ENCODE measurements at places on chromosomes 7 and 10. TPM values are rescaled to one million over a fixed set of nuclear protein-coding genes. Genes with fewer than 3 reads are reported as not detected.
A peak's percentile ranks its signal among the peaks of the same experiment; 100 is the strongest.

GRCh38 chr10:75303045-75303777 is 67.5 kb upstream of the COMTD1 start:
- DNase-seq: no peak

GRCh38 chr7:108132551-108133265 is 2.5 kb upstream of the LAMB4 start:
- DNase-seq: peak; percentile 49

- DNase-seq: peak; percentile 55
Observed at GRCh38 chr7:922334-923107, 32.0 kb downstream of the ADAP1 start.

DNA sequence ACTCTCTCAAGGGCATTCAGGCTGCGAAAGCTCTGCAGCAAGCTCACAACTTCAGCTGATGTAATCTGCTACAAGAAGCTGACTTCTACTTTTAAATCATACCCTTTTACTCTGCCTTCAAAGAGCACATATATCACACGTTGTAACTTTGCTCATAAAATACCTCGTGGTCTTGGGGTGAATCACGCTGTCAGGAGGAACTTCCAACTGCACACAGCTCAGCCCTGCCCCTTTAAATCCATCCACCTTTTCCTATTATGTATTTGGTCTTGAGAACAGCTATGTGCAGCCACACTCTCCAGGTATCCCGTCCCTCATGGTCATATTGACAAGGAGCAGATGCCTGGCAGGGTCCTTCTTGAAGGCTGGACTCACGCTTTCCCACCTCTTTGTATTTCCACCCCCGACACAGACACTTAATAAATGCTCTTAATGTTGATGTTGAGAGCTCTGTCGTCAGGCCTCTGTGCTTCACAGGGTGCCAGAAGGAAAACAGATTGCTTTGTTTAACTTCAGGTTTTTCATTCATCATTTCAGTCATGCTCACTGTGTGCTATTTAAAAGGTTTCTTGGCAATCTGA is 47.6 kb downstream of the ICA1 start:
- no peak for DNase-seq

GRCh38 chr7:26083113-26083512 is 68.9 kb upstream of the NFE2L3 start:
- DNase-seq: peak; percentile 70

GRCh38 chr10:36531621-36532020 is 593.8 kb upstream of the ANKRD30A start:
- DNase-seq: no peak

DNA sequence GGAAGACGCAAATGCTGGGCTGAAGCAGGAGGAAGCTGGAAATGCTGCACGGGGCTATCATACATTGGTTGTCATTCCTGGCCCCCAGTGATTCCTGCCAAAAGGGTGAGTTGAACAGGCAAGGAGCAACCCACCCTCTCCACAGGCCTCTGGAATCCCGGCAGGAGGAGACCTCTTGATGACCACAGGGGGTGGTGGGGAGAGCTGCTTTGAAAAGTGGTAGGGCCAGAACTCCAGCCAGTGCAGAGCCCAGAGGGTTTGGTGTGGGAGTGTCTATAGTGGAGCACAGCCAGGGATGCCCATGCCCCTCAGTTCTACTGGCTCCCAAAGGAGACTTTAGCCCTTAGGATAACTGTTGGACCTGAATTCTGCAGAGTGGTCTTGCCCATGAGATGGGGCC is 89.2 kb downstream of the SAMD9 start:
- DNase-seq: no peak

GRCh38 chr10:63515002-63515763 is 6.0 kb upstream of the REEP3 start:
- no peak for DNase-seq

- DNase-seq: no peak
Observed at GRCh38 chr10:58217612-58218011, 50.1 kb downstream of the IPMK start.

DNA sequence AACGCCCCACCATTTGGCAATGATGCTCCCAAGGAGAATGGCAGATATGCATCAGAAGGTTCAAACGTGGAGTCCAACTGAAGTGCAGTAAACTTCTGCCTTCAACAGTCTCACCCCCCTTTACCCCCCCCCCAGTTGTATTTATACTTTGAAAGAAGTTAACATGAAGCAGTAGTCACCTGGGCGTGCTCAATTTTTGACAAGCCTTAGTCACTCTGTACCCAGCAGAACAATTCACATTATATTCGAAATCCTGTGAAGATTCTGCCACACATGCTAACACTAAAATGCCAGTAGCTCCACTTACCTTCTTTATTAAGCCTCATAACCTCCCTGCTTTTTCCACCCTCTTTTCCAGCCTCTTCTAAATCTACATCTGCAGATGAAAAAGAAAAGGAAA is 894 bp downstream of the ATXN7L1 start:
- DNase-seq: no peak

DNA sequence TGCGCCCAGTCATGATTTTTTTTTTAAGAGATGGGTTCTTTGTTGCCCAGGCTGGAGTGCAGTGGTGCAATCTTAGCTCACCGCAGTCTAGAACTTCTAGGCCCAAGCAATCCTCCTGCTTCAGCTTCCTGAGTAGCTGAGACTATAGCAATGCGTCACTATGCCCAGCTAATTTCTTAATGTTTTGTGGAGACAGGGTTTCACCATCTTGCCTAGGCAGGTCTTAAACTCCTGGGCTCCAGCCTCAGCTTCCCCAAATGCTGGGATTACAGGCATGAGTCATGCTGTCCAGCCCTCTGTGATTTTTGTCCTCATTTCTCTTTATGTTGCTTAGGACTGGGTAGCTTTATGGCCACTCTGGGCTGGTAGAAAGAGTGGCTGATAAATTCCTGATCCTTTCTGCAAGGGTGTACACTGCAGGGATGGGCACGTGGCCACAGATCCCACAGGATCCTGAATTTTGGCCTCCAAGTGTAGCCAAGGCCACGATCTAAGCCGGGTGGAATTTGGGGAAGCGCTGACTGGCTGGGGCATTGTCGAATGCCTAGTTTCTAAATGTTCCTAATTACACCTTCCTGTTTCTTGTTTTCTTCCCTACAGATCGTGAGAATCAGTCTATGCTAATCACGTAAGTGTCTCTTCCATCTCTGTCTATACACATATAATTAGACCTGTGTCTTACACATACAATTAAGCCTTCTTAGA is 24.1 kb upstream of the MYH16 start:
- no peak for DNase-seq

- DNase-seq: no peak
Observed at GRCh38 chr7:98254951-98255610, 3.0 kb upstream of the TECPR1 start.

- DNase-seq: peak; percentile 40
Observed at GRCh38 chr10:6416892-6417512, 163.1 kb downstream of the PRKCQ start.

GRCh38 chr10:116000151-116000842 is 272.7 kb downstream of the GFRA1 start:
- DNase-seq: no peak

- no peak for DNase-seq
Observed at GRCh38 chr7:28026237-28026636, 154.4 kb downstream of the JAZF1 start.

DNA sequence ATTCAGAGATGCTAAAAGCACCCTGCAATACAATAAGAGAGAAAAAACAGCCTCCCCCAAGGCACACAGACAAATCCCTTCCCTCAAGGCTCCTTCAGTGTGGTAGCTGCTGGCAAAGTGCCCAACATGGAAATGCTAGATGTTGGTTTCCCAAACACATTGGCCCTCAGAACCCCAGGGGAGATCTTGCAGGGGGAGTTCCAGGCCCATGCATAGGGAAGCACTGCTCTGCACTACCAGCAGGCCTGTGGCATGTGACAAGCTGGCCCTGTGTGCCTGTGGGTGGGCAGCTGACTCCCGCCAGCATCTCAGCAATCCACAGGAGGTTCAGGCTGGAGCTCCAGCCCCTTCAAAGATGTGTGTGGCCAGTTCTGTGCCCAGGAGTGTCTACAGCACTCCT is 16.8 kb upstream of the CSGALNACT2 start:
- no peak for DNase-seq

- DNase-seq: no peak
Observed at GRCh38 chr10:26911811-26912461, 51.2 kb upstream of the ABI1 start.

DNA sequence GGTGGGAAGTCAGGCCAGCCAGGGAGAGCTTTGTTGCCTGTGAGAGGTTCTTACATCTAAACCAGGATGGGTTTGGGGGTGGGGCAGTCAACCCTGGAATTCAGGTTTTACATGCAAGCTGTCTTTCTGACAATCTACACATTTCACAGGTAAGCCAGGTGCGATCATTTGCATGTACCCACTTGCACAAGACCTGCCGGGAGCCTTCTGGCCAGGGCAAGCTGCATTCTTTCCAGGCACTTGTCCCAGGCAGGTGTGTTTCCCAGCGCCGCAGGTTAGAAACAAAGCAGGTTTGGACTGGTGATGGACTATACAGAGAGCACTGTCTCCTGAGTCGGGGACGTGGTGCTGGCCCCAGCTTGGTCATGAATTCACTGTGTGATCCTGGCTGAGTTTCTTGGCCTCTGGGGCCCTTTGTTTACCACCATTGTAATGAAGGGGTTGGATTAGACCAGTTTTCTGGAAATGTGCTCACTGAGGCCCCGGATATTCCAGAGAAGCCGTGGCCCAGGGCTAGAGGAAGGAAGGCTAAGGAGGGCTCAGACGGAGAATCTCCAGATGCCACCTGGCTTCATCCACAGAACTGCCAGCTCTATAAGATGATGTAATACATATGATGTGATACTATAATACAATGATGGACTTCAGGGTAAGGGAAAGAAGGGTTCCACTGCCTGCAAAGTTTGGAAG is 205.2 kb upstream of the SVIL start:
- peak; percentile 33 for DNase-seq

- no peak for DNase-seq
Observed at GRCh38 chr10:126118476-126118875, 222.1 kb downstream of the FANK1 start.

DNA sequence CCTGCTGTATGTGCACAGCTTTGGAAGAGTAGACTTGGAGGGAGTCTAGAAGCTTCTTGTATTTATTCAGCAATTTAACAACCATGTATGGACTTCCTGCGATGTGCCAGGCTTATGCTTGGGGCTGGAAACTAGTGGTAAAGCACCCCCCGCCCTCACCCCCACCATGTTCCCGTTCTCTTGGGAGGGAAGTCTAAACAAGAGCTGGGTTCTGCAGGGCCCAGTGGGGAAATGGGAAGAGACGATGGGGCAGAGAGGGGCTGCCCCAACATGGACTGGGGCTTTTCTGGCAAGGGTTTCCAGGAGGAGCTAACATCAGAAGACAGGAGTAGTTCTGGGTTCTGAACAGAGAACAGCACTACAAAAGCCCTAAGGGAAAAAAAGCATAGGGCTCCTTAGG is 8.0 kb downstream of the RASSF4 start:
- no peak for DNase-seq

DNA sequence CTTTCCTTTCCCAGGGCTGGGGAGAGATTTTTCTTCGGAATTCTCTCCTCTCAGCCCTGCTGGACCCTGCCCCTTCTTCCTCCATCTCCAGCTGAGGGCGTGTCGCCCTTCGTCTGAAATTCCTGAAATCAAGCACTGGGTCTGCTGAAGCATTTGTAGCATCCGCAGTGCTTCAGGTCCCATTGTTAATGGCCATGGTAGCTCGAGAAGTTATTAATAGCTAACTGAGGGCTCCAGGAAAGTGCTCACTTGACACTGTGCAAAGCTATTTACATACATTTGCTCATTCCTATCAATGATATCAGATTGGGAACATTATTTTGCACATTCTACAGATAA is 515 bp downstream of the FAM149B1 start:
- DNase-seq: no peak

DNA sequence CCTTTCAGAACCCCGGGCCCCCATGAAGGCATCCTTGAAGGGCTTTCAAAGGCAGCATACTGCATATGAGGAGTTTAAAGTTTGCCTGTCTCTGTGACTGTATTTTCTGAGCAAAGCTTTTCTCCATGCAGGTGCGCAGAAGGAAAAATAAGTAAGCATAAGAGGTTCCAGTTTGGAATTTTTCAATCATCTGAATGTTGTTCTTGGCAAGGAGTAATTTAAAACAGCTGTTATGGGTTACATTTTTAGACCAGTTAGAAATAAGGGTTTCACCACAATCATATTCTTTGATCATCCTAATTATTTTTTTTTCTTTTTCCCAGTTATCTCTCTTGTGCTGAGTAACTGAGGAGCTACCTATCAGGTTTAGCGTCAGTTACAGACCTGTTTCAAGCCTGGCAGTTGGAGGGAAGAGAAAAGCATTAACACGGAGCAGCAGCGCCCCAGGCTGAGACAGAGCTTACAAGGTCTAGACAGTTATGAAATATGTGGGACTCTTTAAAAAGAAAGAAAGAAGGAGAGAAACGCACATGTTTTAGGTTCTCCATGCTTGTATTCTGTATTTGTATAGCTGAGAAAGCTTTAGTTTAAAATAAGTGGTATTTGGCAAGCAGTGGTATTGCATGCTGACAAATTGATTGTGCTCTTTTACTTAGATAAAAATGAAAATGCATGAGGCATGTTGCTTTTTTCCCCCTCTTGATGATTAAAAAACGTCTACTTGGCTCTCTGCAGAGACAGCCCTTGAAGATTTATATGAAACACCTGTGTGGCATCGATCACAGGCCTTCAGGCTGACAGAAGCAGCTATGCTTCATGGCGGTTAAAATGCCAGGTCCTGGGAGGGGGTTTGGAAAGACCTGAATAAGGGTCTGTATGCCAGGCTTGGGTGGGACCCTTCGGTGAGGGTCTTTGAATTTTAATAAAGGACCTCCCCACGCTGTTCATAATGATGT is 157.6 kb downstream of the GRK5 start:
- no peak for DNase-seq

GRCh38 chr7:158529181-158530096 is 58.2 kb downstream of the PTPRN2 start:
- DNase-seq: no peak

The MACC1 gene
- 3.7 TPM for polyA plus RNA-seq

The PLAC9 gene
- 49.9 TPM for polyA plus RNA-seq

The ITGB8 gene
- 10.3 TPM for polyA plus RNA-seq

The GNGT1 gene
- not detected for polyA plus RNA-seq

The GDF10 gene
- polyA plus RNA-seq: not detected

The WNT8B gene
- polyA plus RNA-seq: 0.60 TPM

The CCT6A gene
- 124 TPM for polyA plus RNA-seq

The NEUROD6 gene
- not detected for polyA plus RNA-seq

The CPA5 gene
- polyA plus RNA-seq: 0.54 TPM

The MYL10 gene
- not detected for polyA plus RNA-seq

The GRM3 gene
- polyA plus RNA-seq: not detected

Data from kidney (tissue), 22 donors.